NCI-H510A treated with DMSO at 0.1 percent for 48 hours (cell line): ENCODE measurements at places on chromosomes 6 and 20.

DNA sequence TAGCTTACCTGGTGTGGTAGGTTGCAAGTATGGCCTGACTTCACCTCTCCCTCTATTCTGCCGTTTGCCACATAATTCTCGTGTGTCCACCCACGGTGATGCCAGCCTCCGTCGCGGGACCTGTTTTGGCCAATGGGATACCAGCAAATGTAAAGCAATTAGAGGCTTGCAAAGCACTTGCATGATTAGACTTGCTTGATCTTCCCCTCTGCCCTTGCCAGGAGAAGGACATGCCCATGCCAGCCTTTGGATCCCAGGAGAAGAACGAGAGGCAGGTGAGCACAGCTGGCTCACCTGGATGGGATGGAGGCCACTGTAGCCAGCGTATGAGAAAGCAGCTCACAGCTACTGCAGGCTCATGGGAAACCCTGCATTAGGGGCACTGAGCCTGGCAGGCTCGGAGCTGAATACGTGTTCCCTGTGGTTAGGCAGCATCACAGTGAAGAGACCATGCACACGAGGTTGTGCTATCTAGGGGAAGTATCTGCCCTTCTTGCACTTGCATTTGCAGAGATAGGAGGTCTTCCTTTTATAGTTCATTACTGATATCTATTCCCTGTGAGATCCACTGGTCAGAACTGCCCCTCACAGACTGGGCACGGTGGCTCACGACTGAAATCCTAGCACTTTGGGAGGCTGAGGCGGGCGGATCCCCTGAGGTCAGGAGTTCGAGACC, 62.4 kb downstream of the TMEM242 start:
- DNase-seq: no peak

GRCh38 chr20:23358563-23358906, 3.4 kb upstream of the GZF1 start:
- peak; percentile 57 for DNase-seq

- DNase-seq: no peak
These were observed 52.1 kb upstream of the CD93 start for GRCh38 chr20:23138226-23138625.

DNA sequence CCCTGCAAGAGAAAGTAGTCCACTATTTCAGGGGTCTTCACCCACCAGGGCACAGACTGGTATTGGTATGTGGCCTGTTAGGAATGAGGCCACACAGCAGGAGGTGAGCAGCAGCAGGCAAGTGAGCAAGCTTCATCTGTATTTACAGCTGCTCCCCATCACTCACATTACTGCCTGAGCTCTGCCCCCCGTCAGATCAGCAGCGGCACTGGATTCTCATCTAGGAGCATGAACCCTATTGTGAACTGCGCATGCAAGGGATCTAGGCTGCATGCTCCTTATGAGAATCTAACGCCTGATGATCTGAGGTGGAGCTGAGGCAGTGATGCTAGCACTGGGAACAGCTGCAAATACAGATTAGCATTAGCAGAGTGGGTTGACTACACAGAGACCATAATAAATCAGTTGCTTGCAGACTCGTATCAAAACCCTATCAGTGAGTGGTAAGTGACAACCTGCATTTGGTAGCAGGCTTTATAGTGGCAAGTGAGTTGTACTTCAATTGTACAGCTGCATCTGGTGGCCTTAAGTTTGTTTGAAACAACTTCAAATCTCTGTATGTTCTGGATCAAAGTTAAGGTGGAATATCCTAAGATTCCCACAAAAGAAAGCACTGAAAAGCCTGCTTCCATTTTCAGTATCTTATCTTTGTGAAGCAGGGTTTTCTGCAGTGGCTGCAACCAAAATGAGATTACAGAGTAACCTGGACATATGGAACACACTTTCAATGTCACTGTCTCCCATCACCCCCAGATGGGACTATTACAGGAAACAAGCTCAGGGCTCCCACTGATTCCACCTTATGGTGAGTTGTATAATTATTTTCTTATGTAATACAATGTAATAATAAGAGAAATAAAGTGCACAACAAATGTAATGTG, 12.8 kb downstream of the C6orf141 start:
- DNase-seq: no peak

DNA sequence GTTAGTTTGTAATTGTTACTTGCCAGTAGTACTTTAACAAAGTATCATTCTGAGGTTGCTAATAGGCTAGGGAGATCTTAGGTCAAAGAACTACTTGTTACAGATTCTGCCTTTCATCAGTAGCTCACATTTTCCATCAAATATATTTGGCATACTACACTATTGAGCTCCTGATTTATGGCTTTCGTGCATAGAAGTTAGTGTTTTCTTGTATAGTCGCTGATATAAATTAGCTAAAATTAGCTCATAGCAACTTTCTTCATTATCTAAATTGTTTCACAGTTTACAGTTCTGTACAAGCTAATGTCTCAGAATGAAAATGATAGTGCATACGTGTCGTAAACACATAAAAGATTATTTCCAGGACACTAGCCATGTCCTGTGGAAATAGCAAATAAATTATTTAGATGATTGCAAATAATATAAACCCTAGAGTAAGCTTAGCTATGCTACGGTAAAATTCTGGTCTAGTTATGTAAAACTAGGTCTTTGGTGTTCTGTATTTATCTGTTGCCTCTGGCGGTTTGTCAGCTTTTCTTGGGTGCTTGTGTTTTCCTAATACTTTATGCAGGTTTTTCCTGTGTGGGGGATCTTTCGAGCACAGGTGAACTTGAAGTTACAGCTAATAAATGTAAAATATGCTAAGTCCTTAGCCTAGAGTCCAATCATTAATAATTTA, 15.1 kb downstream of the PDE7B start:
- no peak for DNase-seq

DNA sequence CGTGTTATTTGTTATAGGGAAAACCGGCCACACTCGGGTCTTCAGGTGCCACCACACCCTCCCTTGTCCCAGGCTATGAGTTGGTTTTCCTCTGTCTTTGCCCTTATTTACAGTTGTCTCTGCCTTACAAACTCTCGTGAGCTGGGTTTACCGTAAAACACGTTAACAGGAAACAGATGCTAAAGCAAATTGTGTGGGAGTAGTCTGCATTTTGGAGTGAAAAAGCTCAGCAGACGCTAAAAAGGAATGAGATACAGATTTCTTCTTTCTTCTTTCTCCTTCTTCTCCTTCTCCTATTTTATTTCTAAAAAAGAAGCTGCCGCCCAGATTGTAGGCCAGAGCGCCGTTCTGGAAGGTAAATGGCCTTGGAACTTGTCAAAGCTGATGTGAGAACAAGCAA, 51.9 kb downstream of the APCDD1L start:
- no peak for DNase-seq

- DNase-seq: no peak
These were observed 172.8 kb upstream of the ARG1 start for GRCh38 chr6:131400054-131400778.

- DNase-seq: no peak
These were observed 60.1 kb upstream of the RNF146 start for GRCh38 chr6:127206531-127207095.

DNA sequence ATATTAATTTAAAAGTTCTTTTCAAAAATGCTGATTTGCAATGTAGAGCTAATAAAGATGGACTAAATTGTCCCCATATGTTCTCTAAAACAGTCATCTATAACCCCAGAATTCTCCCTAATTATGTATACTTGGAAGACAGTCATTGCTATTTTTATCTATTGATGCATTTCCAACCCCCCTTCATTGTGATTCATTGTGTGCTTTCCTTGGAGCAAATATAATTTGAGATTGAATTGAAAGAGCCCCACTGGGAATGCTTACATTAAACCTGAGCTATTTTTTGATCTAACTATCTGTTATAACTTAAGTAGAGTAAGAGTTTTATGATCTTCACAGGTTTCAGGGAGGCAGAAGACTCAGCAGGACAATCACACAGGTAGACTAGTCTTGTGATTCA, 73.7 kb upstream of the PTCHD4 start:
- DNase-seq: no peak

GRCh38 chr6:168117942-168118341, 38.9 kb upstream of the FRMD1 start:
- DNase-seq: no peak

DNA sequence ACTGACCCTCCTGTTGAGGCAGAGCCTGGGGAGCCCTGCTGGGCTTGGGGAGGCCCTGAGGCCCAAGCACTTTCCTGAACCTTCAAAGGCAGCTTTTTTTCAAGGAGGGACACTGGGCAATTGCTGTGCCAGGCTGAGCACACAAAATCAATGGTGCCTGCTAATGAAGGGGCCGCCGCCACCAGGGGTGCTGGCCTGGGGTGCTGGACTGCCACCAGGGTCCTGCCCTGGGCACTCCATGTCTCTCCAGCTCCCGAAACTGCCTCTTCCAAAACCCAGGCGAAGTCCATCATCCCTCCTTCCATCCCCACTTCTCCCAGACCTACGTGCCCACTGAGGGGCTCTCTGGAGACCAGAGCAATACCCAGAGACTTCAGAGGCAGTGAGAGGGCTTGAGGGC, 145.6 kb downstream of the GRM4 start:
- no peak for DNase-seq

DNA sequence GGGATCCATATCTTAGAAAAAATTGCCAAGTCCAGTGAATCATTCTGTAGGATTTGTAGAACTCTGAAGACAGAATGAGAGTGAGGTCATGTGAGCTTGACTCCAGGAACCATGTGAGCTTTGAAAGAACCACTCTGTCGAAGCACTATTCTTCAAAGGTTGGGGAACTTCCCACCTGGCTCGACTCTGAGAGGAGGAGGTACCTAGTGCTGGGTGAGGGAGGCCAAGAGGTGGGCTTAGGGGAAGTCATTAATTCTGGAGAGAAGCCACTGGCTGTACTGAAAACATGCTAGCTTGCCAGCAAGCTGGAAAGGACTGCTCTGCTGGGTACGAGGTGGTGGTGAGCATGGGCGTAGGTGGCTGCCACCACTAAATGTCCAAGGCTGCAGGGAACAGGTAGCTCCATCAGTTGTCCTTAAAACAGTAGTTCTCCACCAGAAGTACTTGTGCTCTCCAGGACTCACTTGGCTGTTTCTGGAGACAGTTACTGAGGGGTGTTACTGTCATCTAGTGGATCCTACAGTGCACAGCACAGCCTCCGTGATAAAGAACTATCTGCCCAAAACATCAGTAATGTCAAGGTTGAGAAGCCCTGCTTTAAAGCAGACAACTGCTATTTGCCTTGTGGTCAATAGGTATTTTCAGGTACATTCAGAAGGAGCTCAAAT, 34.7 kb upstream of the SYNJ2 start:
- DNase-seq: peak; percentile 6

GRCh38 chr20:59006864-59007664, at the start of gene CTSZ:
Gene CTSZ, minus strand, starts transcription at chr20:59007254. Its CDS starts 126 bp downstream, at chr20:59007128.
- no peak for DNase-seq

GRCh38 chr6:24909241-24910216, 26.2 kb downstream of the RIPOR2 start:
- no peak for DNase-seq

DNA sequence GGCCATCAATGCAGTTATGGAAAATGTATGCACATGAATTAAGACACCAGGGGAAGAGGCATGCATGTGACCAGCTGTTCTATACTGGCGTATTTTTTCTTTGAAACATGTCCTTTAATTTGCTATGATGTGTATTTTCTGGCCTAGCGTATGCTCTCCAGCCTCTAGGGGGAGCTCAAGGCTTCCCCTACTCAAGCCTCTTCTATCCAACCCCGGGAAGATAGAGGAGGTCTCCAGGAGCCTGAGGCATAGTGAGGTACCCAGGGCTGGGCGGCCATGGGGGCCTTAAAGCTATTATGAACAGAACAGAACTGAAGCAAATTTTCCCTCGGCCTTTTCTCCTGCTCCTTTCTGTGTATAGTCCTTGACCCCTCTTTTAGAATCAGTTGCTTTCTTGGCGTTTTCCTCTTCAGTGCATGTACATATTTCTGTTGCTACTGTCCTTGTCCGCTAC, 528.9 kb downstream of the MAFB start:
- DNase-seq: no peak

DNA sequence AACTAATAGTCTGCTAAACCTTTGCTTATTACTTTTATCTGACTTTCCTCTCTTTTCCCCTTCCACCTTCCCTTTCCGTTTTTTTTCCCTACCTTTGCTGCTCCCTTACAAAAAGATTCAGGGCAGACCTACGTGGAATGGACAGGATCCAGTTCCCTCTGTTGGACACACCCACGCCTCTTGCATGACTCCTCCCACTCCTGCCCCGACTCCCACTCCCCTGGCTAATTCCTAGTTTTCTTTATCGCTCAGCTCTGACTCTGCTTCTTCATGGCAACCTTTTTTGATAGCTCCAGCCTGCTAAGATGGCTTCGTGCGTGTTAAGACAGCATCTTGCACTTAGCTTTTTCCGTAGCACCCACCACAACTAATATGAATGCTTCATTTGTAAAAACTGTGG, 715.6 kb upstream of the NRSN1 start:
- no peak for DNase-seq

DNA sequence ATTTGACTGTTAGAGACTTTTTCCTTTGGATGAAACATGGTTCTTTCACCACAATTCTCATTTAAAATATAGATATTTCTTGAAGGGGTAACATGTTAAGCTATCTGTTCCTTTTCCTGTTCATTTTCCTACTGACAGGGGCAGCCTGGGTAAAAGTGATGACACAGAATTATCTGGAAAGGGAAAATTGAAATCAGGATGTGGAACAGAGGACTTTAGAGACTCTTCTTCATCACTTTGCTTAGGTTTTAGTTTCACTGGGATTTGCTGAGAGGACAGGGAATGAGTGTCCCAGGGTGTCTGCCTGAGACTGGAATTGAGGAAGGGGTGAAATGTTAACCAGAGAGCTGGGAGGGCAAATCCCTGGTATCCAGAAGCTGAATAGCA, 116.0 kb downstream of the RNF144B start:
- no peak for DNase-seq

- no peak for DNase-seq
These were observed 121.0 kb downstream of the FHL5 start for GRCh38 chr6:96683819-96684528.

GRCh38 chr6:122615409-122615808, 5.2 kb downstream of the PKIB start:
- DNase-seq: no peak

- DNase-seq: no peak
These were observed 35.7 kb upstream of the RBL1 start for GRCh38 chr20:37131486-37131885.

- no peak for DNase-seq
These were observed 286.8 kb downstream of the NKAIN2 start for GRCh38 chr6:124090491-124090890.

DNA sequence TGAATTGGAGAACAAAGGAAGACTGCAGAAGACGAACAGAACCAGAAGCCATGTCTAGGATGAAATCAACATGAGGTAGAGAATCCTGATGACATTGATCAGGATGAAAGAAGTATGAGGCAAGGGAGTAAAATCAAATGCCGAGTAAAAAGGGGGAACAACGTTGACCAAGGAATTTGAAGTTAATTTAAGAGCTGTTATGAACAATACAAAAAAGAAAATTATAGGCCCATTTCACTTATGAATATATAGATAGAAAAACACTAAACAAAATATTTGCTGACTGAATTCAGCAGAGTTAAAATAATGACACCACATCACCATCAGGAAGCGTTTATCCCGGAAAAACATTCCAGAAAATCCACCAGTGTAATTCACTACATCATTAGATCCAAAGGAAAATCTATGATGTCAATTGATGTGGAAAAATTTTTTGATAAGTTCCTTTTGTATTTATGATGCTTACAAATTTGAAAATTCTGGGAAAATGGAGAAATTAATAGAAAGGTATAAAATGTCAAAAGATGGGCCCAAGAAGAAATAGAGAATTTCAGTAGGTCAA, 8.1 kb upstream of the CCN5 start:
- DNase-seq: no peak

- peak; percentile 19 for DNase-seq
These were observed 60.2 kb upstream of the RALY start for GRCh38 chr20:33933469-33933909.

GRCh38 chr20:3449319-3449718, 21.5 kb upstream of the ATRN start:
- no peak for DNase-seq
